ENCODE measurements at places on chromosomes 4 and X. TPM values are rescaled to one million over a fixed set of nuclear protein-coding genes. Genes with fewer than 3 reads are reported as not detected.

DNA sequence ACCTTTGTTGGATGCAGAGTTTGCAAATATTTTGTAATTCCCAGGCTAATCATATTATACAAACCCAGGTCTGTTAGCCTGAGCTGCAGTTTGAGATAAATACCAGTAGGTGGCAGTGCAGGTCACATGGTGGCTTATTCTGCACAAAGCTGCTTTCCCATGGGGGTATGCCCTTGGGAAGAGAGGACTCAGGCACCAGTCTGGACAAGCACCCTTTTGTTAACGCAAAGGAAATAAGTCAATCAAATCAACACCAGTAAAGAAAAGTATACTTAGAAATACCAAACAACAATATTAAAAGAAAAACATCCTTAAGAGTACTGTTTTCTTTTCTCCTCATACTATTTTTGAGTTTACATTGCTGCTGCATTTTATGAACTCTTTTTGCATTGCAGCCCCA lies 389.0 kb upstream of the ZFP42 start:
- peak; percentile 34 for DNase-seq

The CPE gene
- 9.3 TPM for total RNA-seq

The CFI gene
- total RNA-seq = 0.08 TPM

GRCh38 chr4:8097141-8097541 lies 61.5 kb downstream of the ABLIM2 start:
- no peak for DNase-seq

The TRIM2 gene
- total RNA-seq = 28.0 TPM

GRCh38 chrX:105168577-105168976 lies 51.9 kb downstream of the TEX13A start:
- DNase-seq = no peak

The LPAR4 gene
- total RNA-seq = not detected

GRCh38 chr4:146327859-146328650 lies 113.7 kb downstream of the REELD1 start:
- no peak for DNase-seq

The P2RY10 gene
- total RNA-seq = not detected

Data from HT1080 (cell line).